IMR-90 (cell line): ENCODE measurements at places on chromosomes 1 and 21.

- no peak overlapping the region for H3K4me3 ChIP-seq
- H3K27me3 ChIP-seq, result no peaks in the 10 kb centered on the region; the same call in 1 of the 2 replicates
- no peak overlapping the region for H3K27ac ChIP-seq
- no peaks in the 10 kb centered on the region; the same call in 1 of the 2 replicates for H3K4me1 ChIP-seq
- peak; percentile 66 for DNase-seq
Measured at GRCh38 chr1:51303751-51304251, 26.6 kb downstream of the TTC39A start.

DNA sequence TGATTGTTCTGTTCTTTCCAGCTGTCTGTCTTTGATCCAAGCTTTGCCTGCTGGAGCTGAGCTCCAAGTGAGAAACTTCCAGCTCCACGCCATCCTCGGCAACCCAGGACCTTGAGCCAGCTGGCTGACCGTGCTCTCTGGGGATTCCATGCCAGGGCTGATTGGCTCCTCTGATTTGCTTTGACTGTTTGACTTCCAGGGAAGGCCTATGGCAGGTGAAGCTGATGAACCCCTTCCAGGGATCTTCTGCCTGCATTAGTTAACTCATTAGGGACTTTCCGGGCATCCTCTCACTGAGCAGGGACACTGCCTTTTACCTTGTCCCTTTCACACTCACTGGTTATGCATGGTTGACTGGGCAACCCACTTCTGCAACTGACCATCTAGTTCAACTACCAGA is 406.1 kb downstream of the RPS6KC1 start:
- H3K27me3 ChIP-seq, result no peaks in the 10 kb centered on the region
- DNase-seq, result no peak
- no peak overlapping the region for H3K27ac ChIP-seq
- H3K4me3 ChIP-seq, result no peak overlapping the region
- H3K36me3 ChIP-seq, result no peaks in the 10 kb centered on the region
- H3K4me1 ChIP-seq, result no peaks in the 10 kb centered on the region

GRCh38 chr1:1197188-1197500 is 9.2 kb downstream of the TNFRSF18 start:
- H3K27ac ChIP-seq, result no peak overlapping the region
- H3K36me3 ChIP-seq, result no peaks in the 10 kb centered on the region
- H3K27me3 ChIP-seq, result no peaks in the 10 kb centered on the region; the same call in 1 of the 2 replicates
- no peak overlapping the region for H3K4me3 ChIP-seq

- no peaks in the 10 kb centered on the region for H3K36me3 ChIP-seq
- no peaks in the 10 kb centered on the region for H3K4me1 ChIP-seq
- no peak overlapping the region for H3K4me3 ChIP-seq
- no peak overlapping the region for H3K27ac ChIP-seq
Measured at GRCh38 chr1:35164893-35165292, 28.1 kb downstream of the SFPQ start.

DNA sequence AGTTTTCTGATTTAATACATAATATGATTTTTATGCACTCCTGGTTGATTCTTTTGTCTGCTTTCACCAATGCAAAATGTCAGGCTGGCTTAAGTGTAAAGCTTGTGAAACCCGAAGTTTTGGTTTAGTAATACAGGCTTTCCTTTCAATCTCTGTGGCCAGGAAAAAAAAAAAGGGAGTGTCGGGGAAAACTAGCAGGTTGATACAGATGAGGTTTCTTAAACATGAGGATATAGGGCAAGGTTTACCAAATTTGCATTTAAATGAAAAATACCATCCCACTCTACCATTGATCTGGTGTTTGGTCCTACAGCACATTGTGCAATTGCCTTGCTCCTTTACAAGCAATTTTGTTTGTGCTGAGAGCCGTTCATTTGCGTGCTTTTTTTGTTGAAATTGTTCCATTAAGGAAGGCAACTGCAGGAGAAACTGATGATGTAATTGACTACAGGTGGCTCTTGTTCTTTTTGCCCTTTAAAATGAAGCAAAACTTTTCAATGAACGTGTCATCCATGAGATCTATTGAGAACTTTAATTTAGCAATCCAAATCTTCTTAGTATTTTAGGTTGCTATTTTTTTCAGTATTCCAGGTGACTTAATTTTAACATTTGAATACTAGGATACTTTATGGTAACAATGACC is 22.7 kb downstream of the CLIC6 start:
- DNase-seq, result no peak
- peaks cover 46% of the 10 kb centered on the region for H3K27me3 ChIP-seq
- no peak overlapping the region for H3K4me3 ChIP-seq
- H3K27ac ChIP-seq, result no peak overlapping the region

GRCh38 chr1:229900220-229900619 is 166.8 kb upstream of the GALNT2 start:
- peaks cover 2% of the 10 kb centered on the region; the same call in 1 of the 2 replicates for H3K27me3 ChIP-seq
- no peak overlapping the region for H3K27ac ChIP-seq
- no peak for DNase-seq
- H3K4me3 ChIP-seq, result no peak overlapping the region

GRCh38 chr1:151134396-151134795 is 12.0 kb downstream of the SEMA6C start:
- H3K27ac ChIP-seq, result no peak overlapping the region
- H3K4me1 ChIP-seq, result no peaks in the 10 kb centered on the region
- no peak for DNase-seq

DNA sequence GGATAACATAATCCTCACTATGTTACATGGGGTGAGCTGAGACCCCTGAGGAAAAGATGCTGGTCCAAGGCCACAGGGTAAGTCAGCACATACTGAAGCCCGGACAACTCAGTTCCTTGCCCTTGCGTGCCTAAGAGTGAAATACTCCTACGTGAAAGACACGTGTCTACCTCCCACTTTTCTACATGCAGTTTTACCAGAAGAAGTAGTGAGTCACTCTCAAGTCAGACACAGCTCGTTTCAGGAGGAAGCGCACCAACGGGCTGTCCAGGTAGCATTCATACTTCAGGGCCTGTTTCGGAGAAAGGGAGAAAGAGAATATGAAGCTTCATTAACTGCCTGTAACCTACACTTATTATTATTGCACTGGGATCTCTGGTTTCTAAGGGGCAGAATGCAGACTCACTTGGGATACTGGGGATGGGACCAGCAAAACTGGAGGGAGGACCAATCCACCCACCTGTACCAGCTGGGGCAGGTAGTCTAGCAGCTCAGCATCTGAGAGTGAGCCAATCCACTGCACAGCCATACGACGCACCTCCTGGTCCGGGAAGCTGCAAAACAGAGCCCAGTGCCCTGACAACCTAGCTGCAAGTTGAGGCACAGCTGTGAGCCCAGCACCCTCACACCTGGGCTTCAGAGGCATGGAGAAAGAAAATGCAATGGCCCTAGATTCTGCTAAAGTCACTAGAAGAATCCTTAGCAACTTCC is 32.4 kb upstream of the PPP1R15B start:
- H3K36me3 ChIP-seq, result peaks cover 23% of the 10 kb centered on the region
- no peak overlapping the region for H3K27ac ChIP-seq
- no peaks in the 10 kb centered on the region for H3K27me3 ChIP-seq
- H3K4me1 ChIP-seq, result no peaks in the 10 kb centered on the region; the same call in 1 of the 2 replicates

DNA sequence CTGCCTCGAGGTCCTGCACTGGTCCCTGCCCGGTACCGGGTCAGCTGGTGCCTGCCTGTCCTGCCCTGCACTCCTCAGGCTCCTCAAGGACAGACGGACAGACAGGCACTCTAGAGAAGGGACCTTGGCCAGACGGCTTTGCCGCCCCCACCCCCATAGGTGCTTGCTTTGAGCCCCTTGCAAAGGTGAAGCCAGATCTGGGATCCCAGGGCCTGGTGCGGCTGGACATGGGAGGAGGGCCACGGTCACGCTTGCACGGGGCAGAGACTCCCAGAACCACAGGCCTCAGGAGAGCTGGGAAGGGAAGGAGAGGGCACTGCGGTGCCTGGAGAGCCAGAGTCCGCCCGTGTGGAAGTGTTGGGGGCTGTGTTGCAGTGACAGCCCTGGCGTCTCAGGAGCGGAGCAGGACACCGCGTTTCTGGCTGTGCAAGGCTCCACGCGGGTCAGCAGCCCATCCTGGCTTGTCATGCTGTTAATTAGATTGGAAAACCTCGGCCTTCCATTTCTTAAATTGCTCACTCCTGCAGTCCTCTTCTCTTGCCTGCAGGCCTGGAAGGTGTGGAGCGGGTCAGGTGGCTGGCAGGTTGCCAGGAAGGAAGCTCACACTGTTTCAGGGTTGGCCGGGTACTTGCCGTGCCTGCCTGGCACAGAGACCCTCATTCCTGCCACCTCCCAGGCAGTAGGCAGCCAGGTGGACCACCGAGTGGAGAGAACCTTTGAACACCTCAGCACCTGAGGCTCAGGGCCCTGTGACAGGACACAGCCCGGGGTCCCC is 16.3 kb downstream of the COL18A1 start:
- no peak overlapping the region for H3K27ac ChIP-seq
- DNase-seq, result no peak
- no peaks in the 10 kb centered on the region for H3K27me3 ChIP-seq
- peaks cover 2% of the 10 kb centered on the region; the same call in 1 of the 2 replicates for H3K4me1 ChIP-seq

- no peaks in the 10 kb centered on the region for H3K4me1 ChIP-seq
- H3K36me3 ChIP-seq, result no peaks in the 10 kb centered on the region
- DNase-seq, result no peak
- no peak overlapping the region for H3K27ac ChIP-seq
Measured at GRCh38 chr1:68046423-68046822, 4.0 kb downstream of the DIRAS3 start.

DNA sequence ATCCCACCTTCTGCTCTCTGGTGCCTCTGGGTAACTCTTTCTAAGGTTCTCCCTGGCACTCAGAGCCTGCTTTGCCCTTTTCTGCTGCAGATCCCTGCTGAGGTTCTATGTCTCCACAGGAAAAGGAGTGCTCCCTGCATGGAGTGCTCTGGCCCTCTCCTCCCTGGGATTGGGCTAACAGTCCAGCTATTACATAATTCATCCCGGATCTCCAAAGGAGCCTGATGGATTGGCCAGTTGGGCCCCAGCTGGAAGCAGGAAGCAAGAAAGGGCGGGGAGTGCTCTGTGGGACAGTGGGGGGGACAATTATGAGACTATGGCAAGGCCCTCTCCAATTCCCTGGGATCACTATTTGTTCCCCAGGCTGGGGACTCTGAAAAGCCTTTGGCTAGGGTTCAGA is 51.9 kb upstream of the GOLT1A start:
- peaks cover 33% of the 10 kb centered on the region for H3K36me3 ChIP-seq
- H3K27me3 ChIP-seq, result no peaks in the 10 kb centered on the region
- peaks cover 13% of the 10 kb centered on the region for H3K4me1 ChIP-seq
- no peak overlapping the region for H3K27ac ChIP-seq

- no peak overlapping the region for H3K27ac ChIP-seq
- peaks cover 8% of the 10 kb centered on the region; the same call in 1 of the 2 replicates for H3K4me1 ChIP-seq
- no peak for DNase-seq
- H3K4me3 ChIP-seq, result no peak overlapping the region
- H3K36me3 ChIP-seq, result no peaks in the 10 kb centered on the region
- H3K27me3 ChIP-seq, result peaks cover 43% of the 10 kb centered on the region
Measured at GRCh38 chr1:112504001-112504660, 4.6 kb upstream of the WNT2B start.

DNA sequence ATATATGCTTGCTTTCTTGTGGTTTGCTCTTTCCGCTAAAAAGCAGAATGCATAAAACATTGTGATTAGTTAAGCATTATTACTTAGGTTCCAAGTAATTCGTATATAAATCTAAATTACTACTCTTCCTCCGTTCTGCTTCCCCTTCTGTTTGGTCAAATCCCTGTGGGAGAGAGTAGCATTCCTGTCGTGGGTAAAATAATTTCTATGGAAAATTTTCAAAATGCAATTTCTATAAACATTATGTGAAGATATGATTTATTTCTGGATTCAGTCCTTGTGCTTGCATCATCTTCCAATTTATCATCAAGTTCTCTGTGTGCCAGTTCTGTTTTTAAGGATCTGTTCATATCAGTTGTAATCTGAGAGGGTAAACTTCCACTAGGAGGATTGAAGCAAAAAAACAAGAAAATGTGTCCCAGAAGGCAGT is 7.2 kb upstream of the WARS2 start:
- H3K4me3 ChIP-seq, result no peak overlapping the region
- H3K4me1 ChIP-seq, result no peaks in the 10 kb centered on the region
- no peak overlapping the region for H3K27ac ChIP-seq

DNA sequence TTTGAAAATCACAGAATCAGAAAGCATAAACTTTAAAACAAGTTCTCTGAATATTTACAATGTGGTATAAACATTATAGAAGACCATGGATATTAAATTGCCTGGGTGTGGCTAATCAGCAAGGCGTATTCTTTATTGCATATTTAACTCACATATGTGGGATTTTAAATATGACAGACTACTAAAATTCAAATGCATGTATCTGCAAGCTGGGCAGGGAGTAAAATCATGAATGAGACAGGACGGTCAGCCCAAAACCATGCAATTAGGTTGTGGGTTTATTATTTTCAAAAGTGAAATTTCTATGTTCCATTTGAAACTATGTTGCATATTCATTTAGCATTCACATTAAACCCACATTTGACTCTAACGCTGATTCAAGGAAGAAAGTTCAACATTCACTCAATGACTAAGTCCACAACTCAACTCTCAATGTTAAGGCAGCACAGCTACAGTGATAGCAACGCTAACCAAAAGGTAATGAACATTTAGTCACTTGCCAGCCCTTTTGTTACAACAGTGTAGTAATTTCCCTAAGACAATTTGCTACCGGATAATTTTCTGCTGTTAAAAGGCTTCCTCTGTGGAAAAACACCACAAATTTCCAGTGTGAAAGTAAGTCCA is 6.3 kb upstream of the SYNJ1 start:
- H3K27ac ChIP-seq, result no peak overlapping the region
- no peaks in the 10 kb centered on the region for H3K27me3 ChIP-seq
- H3K4me3 ChIP-seq, result no peak overlapping the region
- DNase-seq, result no peak
- H3K4me1 ChIP-seq, result no peaks in the 10 kb centered on the region

DNA sequence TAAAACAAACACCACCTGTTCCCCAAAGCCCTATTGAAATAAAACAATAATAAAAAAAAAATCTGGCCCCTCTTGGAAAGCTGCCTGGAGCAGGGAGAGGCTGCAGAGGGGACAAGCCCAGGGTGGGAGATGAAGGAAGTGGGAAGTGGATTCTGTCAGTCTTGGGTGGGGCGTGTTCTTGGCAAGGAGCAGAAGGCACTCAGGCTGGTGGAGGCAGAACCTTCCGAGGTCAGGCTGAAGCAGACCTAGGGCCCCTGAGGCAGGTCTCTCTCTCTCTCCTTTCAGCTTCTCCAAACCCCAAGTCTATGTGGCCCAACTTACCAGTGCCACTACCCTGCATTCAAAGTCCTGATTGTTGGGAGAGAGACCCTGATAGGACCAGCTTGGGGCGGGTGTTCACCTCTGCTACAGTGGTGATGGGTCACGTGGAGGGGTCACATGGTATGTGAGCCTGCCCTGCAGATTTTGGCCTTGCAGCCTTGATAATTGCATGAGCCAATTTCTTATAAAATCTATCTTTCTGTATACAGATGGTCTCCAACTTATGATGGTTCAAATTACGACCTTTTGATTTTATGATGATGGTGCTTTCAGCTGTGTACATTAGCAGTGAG is 145.4 kb upstream of the C1orf174 start:
- no peak overlapping the region for H3K4me3 ChIP-seq
- H3K27ac ChIP-seq, result no peak overlapping the region
- no peaks in the 10 kb centered on the region for H3K27me3 ChIP-seq
- DNase-seq, result no peak
- H3K4me1 ChIP-seq, result no peaks in the 10 kb centered on the region
- H3K36me3 ChIP-seq, result no peaks in the 10 kb centered on the region
